Neural progenitor cell (in vitro differentiated cells): ENCODE measurements at places on chromosomes 4 and X.
A peak's percentile ranks its signal among the peaks of the same experiment; 100 is the strongest.

DNA sequence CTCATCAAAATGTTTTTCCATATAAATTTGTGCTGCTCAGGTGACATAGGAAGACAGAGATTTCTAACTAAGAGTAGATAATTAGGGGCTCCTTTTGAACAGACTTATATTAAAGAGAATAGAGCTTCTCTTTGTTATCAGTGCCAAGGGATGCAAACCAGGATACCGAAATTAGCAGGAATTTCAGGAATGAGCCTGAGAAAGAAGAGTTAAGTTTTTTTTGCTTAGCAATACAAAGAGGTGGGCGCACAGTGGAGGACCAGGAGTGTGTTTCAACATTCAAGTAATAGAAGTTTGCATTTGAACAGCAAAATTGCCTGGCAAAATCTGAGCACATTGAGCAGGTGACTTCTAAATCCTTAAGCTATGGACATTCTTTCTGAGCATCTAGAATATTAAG, 541.3 kb downstream of the GBA3 start:
- peak; percentile 25 for DNase-seq

- no peak for DNase-seq
Measured at GRCh38 chr4:21749924-21750323, 198.6 kb downstream of the KCNIP4 start.

GRCh38 chr4:1778642-1779392, 14.3 kb upstream of the FGFR3 start:
- DNase-seq = no peak

DNA sequence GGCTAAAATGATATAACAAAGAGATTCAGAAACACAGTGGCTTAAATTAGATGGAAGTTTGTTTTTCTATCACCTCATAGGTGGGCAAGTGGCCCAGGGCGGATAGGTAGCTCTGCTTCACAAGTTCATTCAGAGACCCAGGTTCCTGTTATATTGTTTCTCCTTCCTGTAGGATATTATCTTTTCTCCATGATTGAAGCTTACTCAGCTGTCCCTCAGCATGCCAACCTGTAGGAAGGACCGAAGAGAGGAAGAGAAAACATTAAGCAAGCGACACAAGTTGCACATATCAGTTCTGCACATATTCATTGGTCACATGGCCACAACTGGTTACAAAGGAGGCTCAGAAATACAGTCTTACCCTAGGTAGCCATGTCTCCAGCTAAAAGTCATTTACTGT, 6.9 kb downstream of the KLHL5 start:
- no peak for DNase-seq

GRCh38 chrX:131955099-131955777, 67.9 kb upstream of the STK26 start:
- no peak for DNase-seq

GRCh38 chr4:169327951-169328350, 57.2 kb upstream of the SH3RF1 start:
- DNase-seq = no peak

DNA sequence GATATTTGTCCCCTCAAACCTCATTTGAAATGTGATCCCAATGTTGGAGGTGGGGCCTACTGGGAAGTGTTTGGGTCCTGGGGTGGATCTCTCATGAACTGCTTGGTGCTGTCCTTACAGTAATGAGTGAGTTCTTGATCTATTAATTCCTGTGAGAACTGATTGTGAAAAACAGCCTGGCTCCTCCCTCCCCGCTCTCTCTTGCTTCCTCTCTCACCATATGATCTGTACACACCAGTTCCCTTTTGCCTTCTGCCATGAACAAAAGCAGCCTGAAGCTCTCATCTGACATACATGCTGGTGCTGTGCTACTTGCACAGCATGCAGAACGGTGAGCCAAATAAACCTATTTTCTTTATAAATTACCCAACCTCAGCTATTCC, 11.2 kb upstream of the YIPF7 start:
- DNase-seq = no peak

GRCh38 chr4:7323872-7324650, 110.7 kb downstream of the PSAPL1 start:
- DNase-seq = peak; percentile 63

- DNase-seq = no peak
Measured at GRCh38 chrX:2188330-2188792, 312.4 kb downstream of the DHRSX start.

GRCh38 chr4:184750926-184751584, 17.2 kb upstream of the CENPU start:
- no peak for DNase-seq

DNA sequence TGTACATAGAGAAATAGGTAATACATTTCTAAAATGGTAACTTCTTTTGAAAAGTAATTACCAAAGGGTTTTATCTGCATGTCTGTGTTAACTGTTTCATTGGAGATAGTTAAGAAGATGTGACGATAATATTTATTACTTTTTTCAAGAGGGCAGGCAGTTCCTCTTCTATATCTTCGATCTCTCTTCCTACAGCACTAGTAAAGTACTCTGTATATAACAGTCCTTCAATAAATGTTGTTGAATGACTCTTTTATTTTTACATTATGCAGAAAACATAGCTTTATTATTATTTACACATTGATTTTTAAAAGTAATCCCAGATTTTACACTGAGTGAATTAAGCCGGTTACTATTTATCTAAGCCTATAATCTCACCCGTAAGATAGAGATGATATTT, 51.8 kb downstream of the TMPRSS11E start:
- DNase-seq = no peak

DNA sequence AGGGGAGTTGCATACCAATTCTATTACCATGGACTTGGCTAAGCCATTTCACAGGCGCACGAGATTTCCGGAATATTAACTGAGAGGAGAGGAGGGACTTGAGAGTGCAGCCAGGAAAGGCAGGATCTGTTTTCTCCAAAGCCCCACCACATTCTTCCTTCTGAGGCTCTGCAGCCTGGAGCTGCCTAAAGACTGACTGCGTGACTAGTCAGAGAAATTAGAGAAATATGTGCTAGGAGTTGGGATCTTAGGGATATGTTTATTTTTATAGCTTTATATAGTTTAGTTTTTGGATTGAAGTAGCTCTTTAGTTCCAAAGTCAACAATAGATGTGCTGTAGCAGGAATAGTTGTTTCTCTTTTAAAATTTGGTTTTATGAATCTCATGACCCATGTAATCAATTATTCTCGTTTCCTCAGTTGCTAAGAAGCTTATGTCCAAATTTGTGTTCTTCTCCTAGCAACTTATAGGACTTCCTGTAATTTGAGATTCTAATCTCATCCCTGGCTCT, 300.1 kb upstream of the DDX53 start:
- DNase-seq = no peak

- no peak for DNase-seq
Measured at GRCh38 chr4:151618858-151619257, 141.9 kb downstream of the GATB start.

DNA sequence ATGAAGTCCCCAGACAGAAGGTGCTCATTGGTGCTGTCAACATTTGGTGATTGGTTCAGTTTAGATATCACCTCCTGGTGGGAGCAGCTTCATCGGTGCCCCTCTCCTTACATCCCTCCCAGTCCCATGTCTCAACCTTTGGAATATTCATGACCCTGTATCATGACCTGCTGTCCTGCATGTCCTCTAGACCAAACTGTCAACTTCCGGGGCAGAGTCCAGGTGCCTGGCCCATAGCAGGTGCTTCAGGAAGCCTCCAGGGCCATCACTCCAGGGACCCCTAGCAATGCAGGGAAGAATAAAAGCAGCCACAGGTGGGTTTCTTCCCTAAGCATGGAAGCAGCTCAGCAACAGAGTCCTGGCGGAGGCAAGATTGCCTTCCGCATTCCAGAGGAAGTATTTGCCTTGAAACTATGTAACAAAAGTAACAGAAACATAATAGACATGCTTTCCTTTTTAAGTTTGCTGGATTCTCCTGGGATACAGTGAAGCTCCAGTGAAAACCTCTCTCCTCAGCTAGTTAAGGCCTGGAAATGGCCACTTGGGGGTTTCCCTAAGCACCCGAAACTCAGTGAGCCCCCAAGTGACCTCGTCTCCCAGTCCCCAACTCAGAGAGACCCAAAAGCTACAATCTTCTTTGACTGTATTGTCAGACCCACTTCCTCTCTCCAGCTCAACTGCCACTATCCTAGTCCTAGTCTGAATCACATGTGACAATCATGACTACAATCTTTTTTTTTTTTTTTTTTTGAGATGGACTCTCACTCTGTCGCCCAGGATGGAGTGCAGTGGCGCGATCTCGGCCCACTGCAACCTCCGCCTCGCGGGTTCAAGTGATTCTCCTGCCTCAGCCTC, 1.3 kb upstream of the ATP6AP1 start:
- DNase-seq = no peak

- DNase-seq = no peak
Measured at GRCh38 chr4:100162027-100162685, 28.1 kb downstream of the DDIT4L start.

DNA sequence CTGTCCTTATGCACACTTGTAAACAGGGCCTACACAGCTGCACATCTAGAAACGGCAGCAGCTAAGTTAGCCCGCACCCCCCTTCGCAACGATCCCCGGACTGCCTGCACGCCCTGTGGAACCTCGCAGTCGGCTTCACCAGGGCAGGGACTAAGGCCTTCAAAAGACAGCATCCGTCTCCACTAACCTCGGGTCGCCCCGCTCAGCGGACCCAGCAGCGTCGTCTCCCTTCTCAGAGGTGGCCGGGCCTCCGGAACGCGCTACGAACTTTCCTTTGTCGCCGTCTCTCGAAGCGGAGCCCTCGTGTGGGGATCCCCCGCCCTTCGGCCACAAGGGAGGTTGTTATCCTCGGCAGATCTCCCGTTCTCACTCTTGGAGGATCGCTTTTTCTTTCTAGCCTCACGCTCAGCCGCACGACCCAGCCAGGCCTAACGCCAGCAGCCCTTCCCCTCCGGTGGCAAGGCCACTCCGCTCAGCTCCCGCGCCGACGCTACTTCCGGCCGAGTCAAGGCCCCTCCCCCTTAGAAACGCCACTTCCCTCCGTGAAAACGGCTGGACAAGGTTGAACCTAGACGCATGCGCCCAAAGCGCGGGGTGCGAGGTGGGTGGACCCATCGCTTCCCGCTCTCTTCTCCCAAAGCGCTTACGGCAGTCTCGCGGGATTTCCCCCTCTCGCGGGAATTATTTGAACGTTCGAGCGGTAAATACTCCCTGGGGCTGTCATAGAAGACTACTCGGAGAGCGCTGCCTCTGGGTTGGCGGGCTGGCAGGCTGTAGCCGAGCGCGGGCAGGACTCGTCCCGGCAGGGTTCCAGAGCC, at the start of the genes DCAF16 and NCAPG:
DCAF16 (minus strand) TSS at position 498 of the 818 bp plus-strand sequence. CDS start 6,616 bp downstream, outside the sequence.
NCAPG (plus strand) TSS at position 720 of the 818 bp plus-strand sequence. CDS start 99 bp downstream, outside the sequence.
- DNase-seq = peak; percentile 99

DNA sequence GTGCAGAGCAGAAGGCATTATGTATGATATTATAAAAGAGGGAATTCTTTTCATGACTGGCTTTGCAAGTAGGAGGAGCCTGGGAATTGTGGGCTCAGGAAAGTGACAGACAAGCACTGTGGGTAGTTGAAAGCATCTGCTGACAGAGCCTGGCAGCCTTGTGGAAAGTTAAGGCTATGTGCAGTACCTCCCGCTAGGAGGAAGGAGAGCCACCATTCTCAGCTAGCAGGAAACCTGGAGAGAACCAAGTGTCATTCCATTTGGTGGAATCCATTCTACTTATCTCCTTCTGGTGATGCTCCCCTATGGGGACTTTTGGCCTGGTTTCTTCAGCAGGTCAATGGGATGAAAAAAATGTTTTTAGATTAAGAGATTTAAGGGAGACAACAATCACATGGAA, 81.8 kb downstream of the ASB9 start:
- DNase-seq = no peak

DNA sequence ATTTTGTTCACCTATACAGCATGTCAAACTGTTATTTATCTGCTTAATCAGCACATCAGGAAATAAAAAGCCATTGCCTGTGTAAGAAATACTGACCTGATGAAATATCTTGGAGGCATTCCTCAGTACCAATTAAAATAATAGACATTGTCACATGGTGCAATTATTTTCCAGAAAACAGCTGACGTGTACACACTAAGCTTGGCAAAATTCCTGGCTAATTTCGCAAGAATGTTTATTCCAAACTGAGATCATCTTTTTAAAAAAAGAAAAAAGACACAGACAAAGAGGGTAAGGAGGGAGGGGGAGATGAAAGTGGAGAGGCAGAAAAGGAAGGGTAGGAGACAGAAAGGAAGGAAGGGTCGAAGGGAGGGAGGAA, 61.9 kb upstream of the NFKB1 start:
- no peak for DNase-seq

GRCh38 chr4:972651-973424, 531 bp downstream of the DGKQ start:
- peak; percentile 59 for DNase-seq

DNA sequence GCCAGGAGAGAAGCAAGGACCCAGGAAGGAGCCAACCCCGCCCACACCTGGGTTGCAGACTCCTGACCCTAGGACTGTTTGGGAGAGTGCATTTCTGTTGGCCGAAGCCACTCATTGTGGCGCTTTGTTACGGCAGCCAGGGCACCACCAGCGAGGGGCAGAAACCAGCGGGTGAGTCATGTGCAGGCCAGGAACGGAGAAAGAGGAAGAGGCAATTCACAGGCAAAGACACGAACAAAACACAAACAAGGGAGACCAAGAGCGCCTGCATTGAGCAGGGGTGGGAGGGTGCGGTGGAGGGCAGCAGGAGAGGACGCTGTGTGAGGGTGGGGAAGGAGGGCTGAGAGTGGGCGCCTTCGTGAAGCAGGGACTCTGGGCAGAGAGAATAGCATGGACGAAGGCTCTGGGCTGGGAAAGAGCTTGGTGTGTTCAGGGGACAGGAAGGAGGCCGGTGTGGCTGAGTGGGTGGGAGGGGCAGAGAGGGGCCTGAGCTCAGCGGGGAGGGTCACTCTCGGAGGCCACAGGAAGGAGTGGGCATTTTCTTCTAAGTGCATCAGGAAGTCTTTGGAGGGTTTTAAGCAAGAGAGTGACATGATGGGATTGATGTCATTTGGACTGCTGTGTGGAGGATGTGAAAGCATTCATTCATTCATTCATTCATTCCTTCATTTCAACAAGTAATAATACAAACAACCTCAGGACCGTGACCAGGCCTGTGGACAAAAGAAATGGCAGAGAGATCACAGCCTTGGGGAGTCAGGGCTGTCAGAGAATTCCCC, 12.2 kb upstream of the WFS1 start:
- peak; percentile 34 for DNase-seq

- no peak for DNase-seq
Measured at GRCh38 chrX:99705701-99706100, 704.4 kb downstream of the PCDH19 start.
